Activated CD4-positive, alpha-beta T cell treated with anti-CD3 and anti-CD28 coated beads, Interleukin-2, amount 10 ng/mL, durations not matched to agents 7 days and 5 days (primary cell): ENCODE measurements at places on chromosomes 4 and X.

- DNase-seq = no peak
These were observed 154.5 kb downstream of the PALLD start for GRCh38 chr4:168651374-168651773.

- DNase-seq = peak; percentile 10
These were observed 87.2 kb downstream of the AREG start for GRCh38 chr4:74531963-74532794.

DNA sequence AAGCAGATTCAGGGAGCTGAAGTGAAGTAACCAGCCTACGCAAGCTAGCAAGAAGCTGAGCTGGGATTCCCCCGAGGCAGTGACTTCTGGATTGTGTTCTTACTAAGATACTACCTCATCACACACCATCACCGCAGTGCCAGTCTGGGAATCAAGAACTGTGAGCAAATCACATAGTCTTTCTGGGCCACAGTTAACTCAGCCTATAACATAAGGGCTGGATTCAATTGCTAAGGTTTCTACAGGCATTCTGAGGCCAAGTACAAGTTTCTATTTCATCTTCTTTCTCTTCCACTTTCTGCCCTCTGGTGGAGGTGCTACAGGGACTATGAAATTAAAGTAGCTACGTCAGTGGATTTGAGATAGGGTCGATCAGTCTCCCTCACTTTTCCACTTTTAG lies 1.4 kb upstream of the CORIN start:
- DNase-seq = peak; percentile 41

DNA sequence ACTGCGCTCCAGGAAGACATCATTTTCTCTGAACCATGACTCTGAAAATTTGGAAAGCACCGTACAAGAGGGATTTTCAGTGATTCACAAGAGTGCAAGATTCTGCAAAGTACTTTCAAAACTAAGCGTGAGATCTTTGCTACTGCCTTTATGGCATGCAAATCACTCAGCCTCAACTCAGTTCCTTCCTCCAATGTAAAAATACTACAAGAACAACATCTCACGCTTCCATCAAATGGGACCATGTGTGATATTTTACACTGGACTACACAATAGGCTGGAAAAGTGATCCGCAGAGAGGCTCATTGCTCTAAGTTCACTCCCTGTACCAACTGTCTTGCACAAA lies 674 bp upstream of the IL15 start:
- DNase-seq = no peak

DNA sequence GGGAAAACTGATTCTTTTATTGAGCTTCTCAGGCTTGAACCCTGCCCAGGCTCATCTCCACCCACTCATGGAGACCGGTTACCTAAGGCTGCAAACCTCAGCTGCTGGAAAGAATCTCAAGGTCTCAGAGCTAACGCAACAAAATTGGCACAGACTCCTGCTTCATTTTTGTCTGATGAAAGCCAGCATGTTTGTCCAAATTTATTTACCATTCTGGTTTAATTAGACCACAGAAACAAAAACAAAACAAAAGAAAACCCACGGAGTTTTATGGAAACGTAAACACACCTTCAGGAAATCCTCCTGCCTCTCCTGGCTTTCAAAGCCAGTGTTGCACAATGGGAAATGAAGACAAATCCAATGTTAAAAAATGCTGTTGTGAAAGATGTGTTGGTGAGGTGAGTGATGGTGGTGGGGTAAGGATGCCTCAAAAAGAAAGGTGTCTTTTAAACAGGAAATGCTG lies 56.4 kb upstream of the PDLIM3 start:
- no peak for DNase-seq
